ENCODE measurements at places on chromosomes 12 and 14.

DNA sequence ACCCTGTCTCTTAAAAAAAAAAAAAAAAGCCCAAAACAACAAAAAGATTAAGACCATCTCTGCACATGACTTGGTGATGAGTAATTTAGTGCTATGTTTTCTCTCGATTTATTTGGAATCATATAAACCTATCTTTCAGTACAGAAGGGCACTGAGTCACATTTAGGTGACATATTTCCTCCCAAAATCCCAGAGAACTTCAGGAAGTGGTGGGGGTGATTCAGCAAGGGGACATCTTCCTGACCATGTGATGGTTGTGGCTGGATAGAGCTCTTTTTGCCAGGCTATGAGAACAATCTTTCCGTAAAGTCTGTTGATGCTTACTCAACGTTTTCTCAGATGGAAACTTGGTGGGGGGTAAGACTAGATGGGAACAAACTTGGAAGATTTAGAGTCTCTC is 50.0 kb downstream of the PPFIBP1 start:
- DNase-seq: no peak

GRCh38 chr12:52879394-52880351 is 25.2 kb downstream of the KRT8 start:
- DNase-seq: peak; percentile 81

DNA sequence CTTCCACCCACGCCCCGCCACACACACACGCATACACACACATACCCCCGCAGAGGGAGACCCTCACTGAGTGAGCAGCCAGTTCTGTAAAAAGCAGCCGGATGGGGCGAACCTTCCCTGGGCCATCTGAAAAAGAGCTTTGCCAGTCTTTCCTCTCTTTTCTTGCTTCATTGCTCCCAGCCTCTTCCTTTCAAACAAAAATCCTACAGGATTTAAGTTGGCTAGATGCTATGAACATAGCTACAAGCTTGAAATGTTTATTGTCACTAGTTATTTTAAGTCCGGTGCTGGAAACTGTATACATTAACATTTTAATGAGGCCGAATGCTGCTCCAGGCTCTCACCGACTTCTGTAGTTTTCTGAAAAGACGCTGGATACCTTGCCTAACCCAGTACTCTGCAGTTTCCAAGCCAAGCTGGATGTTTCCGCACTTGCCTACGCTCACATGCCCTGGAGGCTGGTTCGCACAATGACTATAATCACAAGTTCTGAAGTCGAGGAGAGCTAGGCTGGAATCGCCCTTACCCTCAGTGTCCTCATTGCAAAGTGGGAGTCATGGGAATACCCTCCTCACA is 39.2 kb downstream of the LTBP2 start:
- DNase-seq: no peak

GRCh38 chr12:69337311-69338090 is 10.7 kb upstream of the LYZ start:
- DNase-seq: no peak

DNA sequence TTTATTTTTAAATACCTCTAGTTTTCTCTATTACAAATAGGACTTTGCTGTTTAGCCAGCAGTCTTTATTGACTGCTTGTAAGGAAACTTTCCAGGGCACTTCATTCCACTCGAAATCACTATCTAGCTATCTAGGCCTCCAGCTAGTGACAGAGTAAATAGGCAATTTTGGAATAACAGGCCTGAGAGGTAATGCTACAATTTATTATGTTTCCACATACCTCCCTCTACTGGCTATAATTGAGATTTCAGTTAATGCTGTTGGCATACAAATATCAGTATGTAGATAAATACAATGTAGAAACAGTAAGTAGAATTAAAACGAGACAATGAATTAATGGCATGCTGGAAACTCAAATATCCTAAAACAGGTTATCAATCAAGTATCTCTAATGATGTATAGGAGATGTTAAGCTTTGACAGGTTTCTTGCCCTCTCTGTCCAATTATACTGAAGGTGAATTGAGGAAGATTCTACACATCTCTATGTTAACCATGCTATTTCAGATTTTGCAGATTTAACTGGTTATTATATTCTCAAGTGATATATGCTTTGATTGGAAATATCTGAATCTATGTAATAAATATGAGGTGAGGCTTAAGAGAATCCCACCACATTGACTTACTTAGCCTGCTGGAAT is 7.2 kb downstream of the DTD2 start:
- DNase-seq: no peak

DNA sequence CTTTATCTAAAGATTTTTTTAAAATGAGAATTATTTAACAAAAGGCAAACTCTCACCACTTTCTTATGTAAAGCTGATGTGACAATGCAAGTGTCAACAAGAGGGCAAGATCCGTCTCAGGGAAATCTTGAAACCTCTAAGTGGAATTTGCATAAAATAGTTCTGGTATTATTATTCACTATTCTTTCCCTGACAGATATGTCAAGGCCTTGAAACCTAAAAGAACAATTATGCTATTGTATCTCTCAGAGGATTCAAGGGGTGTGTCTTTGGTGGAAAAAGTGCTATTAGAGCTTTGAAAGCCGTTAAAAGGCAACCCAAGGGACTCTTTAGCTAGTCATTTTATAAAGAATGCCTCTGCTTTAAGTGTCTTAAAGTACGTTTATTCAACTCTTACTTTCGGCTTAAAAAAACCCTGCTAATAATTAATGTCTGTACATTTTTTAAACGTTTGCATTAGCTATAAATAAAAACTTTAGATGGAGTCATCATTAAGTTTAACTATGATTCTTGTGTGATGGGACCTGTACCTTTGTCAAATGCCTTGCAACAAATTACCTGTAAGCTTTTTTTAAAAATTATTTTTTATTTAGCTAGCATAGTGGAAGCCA is 585.5 kb downstream of the VRK1 start:
- DNase-seq: no peak

DNA sequence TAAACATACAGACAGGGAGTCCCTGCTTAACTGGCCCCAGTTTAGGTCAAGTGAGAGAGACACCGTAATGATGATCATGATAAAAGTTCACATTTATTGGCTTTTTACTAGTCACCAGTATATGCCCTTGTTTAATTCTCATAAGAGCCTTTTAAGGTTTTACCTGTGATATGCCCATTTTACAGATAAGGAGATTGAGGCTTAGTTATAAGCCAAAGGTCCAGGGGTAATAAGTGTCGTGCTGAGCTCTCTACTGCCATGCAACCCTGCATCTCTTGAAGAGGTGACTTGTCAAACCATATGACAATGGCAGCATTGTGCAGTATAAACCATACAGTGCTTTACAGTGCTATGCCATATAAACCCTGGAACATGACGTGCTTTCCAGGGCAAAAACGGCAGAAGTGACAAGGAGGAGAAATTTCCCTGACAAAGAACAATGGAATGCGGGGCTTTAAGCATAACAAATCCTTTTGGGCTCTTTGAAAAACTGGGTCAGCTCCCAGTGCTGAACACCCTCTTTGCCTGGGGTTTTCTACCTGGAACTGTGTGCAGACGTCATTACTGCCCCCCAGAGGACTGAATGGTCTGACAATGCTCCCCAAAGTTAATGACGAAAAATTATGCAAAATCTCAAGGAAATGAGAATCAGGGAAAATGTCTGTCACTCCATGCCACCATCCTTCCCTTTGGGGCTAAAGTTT is 59.7 kb upstream of the C14orf132 start:
- DNase-seq: no peak

DNA sequence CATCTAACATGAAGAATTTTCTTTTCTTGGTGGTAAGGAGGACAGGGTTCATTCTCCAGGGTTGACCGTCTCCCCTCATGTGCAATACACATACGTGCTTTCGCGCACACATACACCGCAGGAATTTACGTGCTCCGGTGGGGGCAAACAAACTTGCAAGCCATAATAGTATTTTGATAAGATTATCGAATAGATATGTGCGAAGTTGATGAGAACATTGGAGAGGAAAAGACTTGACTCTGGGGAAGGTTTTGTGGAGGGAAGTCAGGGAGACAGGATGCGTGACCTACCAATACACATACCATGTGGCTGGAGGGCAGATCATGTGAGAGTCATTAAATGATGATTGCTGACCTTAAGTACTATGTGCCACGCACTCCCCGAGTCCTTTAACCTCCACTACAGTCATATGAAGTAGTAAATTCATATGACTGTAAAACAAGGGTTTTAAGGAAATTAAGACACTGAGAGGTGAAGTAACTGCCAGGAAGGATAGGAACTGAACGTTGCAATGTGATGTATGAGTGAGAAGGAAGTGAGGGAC is 921 bp downstream of the RAD51B start:
- peak; percentile 89 for DNase-seq

DNA sequence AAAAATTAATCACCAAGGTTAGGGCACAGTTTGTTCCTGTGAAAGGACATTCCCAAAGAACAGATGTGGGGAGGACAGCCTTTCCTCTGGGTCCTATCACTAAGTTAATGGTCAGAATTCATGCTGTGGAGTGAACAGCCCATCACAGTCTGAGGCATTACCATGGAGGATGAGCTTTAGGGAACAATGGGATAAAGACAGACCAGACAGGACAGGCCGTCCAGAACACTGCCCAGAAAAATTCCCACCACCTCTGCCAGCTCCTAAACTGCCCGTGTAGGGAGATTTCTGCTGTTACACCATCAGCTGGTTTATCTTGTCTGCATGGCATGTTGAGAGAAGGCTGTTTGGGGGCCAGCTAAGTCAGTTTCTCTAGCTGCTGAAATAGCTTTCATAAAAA is 49.6 kb upstream of the IFNG-AS1 start:
- no peak for DNase-seq

DNA sequence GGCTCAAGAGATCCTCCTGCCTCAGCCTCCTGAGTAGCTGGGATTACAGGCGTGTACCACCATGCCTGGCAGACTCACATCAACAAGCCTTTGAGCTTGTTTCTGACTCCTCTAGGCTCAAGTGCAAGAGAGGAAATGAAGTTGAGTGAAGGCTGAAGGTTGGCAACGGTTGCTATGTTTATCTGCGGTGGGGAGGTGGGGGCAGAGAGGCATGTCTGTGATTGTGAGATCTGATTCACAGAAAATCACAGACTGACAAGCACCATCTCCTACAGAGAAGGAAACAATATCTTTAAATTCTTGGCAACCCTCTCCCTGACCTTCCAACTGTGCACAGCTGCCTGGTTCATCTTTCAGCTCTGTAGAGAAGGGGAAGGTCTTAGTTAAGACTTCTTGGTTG is 22.1 kb upstream of the NINJ2 start:
- DNase-seq: no peak

DNA sequence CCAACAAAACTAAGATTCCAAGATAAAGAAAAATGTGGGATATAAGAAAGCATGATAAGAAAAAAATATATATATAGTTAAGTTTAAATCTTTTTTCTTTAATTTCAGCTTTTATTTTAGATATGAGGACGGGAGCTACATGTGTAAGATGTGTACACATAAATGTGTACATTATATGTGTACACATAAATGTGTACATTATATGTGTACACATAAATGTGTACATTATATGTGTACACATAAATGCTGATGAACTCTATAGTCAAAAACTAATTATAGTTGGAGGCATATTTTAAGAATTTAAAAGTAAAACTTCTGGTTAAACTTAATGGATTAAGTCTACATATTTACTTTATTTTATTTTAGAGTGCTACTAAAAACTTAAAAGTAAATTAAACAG is 123.6 kb downstream of the BTG1 start:
- DNase-seq: no peak

GRCh38 chr12:75526655-75527511 is 15.5 kb upstream of the KRR1 start:
- peak; percentile 45 for DNase-seq
